Sciatic nerve (tissue), 2 donors: ENCODE measurements at places on chromosomes 2 and 18.

- DNase-seq = no peak
Observed at GRCh38 chr2:159101755-159102489, 133.5 kb downstream of the TANC1 start.

GRCh38 chr2:134777593-134777992, 58.8 kb upstream of the TMEM163 start:
- DNase-seq = no peak

GRCh38 chr2:233498126-233498525, 68.5 kb downstream of the USP40 start:
- DNase-seq = no peak

GRCh38 chr18:78126536-78126935, 853.1 kb upstream of the SALL3 start:
- no peak for DNase-seq

DNA sequence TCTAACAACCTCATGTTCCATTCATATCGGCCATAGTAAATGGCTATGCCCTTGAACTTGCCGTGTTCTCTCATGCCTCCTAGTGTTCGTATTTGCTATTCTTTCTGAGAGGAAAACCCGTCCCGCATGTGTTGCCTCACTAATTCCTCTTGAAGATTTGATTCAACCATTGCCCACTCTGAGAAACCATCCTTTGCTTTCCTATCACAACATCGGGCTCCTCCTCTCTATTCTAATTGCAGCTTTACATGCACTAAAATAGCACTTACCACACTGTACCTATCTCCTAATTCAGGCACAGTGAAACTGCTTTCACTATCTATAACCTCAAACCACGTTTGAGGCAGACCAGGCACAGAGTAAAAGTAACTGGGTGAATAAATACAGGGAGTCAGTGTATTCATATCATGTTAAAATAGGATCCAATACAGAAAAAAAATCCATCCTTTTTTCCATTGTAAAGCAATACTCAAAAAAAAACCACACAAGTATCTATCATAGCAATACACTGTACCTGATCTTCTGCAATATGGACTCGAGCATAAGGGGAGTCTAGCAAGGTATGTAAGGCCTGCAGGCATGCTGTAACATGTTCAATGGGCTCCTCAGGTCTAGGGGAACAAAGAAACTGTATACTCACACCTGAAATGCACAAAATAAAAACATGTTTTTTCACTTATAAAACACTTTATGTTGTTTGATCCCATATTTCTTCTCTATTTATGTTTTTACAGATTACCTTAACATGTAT, 39.0 kb upstream of the STRN start:
- DNase-seq = no peak

- no peak for DNase-seq
Observed at GRCh38 chr18:75742516-75742915, 315.0 kb upstream of the SMIM21 start.

- no peak for DNase-seq
Observed at GRCh38 chr2:204072443-204073324, 136.1 kb downstream of the ICOS start.

GRCh38 chr2:60029566-60029883, 523.9 kb downstream of the BCL11A start:
- no peak for DNase-seq
